GM23248 (cell line): ENCODE measurements at places on chromosomes 1 and 21. TPM values are rescaled to one million over a fixed set of nuclear protein-coding genes. Genes with fewer than 3 reads are reported as not detected.

- DNase-seq = no peak
Observed at GRCh38 chr21:18274370-18274769, 29.7 kb downstream of the CHODL start.

- peak; percentile 48 for DNase-seq
Observed at GRCh38 chr1:27000817-27001460, 7.4 kb downstream of the TRNP1 start.

GRCh38 chr21:34838956-34839820 lies 170.4 kb downstream of the CLIC6 start:
- DNase-seq = no peak

DNA sequence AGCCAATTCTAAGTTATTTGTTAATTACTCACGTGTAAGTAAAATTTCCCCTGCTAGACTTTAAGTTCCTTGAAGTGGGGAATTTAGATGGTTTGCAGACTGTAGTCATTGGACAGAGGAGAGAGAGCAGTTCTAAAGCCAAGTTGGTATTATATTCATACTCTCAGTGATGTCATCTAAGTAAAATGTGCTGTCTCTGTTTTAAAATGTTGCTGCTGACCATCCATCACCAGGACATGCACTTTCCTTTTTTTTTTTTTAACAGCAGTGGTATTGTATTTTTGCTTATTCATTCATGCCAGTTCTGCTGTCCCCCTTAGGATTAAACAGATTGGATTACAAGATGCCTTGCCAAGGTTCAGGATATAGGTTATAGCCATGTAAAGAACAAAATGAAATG lies 2.3 kb downstream of the TTLL7 start:
- peak; percentile 55 for DNase-seq

- DNase-seq = no peak
Observed at GRCh38 chr1:159993911-159994310, 37.9 kb downstream of the PIGM start.

NEK2 gene
- polyA plus RNA-seq = 10.6 TPM in 2 replicates

C1orf141 gene
- not detected in 2 replicates for polyA plus RNA-seq

CYP4A22 gene
- polyA plus RNA-seq = not detected in 2 replicates
